ENCODE measurements at places on chromosomes 2 and 18.

- DNase-seq: peak; percentile 57
Observed at GRCh38 chr2:230161184-230161583, 58.6 kb downstream of the SP110 start.

DNA sequence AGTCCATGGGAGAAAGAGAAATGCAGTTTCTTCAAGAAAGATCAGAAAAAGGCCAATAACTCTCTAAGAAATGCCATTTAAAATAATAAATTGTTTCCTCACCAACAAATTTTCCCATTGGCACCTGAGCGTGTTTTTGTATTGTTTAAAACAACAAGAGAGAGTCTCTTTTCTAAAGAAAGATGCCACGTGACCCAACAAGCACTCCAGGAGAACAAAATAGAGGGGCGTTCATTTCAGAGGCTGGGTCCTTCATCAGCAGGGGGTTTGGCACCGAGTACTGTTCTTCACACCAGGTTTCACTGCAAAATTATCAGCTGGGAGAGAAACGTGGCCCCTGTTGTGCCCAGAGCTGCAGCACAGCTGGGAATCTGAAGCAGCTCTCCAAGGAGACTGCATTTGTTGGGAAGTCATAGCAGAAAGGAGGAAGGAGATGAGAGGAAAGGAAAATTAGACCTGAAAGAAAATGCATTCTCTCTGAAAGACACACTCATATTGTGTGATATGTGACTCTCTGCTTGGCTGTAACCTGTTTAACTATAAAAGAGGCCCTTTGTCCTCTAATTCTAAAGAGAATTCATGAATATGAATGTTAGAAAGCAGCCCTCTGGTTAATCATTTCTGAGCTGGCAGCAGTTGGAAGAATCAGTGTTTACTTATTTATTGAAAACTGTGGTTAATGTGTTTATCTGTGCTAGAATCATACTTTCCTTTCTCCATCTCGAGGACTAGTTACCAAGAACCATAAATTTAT lies 205.3 kb upstream of the CDH20 start:
- no peak for DNase-seq

GRCh38 chr2:172196768-172197431 lies 94.2 kb upstream of the DLX2 start:
- DNase-seq: peak; percentile 78

DNA sequence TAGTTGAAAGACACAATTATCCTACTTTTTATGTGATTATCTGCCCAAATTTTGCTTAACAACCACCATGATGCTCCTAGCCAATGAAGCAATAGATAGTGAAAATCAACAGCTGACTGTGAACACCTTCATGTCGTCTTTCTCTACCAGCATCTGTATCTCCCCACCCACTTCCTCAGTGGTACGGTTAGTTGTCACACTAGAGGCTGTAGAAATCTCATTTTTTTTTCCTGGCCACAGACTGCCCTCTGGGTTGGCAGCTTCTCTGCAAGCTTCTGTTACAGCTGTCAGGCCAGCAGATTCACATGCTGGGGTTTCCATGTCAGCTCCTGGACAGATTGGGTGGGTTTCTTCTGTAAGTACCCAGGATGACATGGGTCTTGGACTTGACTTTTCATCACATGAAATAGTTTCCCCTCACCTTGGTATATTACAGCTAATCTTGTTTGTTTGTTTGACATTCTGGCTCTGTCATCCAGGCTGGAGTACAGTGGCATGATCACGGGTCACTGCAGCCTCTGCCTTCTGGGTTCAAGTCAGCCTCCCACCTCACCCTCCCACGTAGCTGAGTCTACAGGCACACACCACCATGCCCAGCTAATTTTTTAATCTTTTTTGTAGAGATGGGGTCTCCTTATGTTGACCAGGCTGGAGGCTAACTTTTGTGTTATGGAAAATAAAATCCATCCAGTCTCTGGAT lies 24.3 kb downstream of the STAT4 start:
- no peak for DNase-seq

DNA sequence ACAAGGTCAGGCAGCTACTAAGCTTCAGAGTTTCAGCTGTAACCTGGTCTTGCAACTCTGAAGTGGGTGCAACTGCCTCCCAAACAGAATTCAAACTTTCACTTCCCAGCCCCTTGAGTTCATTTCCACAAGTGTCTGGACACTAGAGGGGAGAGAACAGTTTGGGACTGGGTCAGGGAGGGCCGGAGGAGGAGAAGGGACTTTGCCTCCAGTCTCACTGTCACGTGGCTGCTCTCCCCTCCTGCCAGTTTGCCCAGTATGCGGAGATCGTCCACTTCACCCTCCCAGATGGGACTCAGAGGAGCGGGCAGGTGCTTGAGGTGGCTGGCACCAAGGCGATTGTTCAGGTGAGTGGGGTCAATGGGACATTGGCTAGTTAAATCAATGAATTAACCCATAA lies 20.6 kb upstream of the ANKRD53 start:
- DNase-seq: no peak

- no peak for DNase-seq
Observed at GRCh38 chr2:14749884-14750283, 117.4 kb downstream of the LRATD1 start.

DNA sequence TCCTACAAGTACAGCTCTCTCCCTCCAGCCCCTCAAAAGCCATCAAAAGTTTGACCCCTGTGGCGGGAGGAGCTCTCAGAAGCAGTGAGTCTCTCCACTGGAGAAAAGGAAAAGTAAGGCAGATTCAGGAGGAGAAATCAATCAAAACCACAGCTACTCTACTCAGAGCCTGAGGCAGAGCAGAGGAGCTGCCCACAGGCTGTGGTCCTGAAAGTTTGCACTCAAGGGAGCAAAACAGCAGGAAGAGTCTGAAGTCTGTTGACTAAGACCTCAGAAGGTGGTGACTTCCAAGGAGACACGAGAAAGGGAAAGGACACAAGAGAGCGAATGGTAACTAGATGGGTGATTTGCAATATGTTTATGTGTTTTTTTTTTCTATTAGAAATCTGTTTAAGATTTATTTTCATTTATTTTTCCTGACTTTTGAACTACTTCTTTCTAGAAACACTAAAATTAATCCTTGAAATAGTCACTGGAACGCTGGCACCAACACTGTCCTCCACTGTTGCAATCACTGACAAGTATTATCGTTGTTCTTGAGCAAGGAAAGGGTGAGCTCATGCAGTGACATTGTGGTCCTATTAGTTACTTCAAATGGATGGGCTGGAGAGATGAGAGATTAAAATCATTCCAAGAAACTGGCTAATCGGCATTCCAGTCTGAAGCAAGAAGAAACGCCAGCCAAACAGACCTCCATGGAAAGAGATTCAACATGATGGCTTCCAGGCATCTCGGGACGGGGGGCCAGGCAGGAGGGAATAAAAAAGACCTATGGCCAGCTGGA lies 35.8 kb downstream of the PID1 start:
- peak; percentile 13 for DNase-seq

DNA sequence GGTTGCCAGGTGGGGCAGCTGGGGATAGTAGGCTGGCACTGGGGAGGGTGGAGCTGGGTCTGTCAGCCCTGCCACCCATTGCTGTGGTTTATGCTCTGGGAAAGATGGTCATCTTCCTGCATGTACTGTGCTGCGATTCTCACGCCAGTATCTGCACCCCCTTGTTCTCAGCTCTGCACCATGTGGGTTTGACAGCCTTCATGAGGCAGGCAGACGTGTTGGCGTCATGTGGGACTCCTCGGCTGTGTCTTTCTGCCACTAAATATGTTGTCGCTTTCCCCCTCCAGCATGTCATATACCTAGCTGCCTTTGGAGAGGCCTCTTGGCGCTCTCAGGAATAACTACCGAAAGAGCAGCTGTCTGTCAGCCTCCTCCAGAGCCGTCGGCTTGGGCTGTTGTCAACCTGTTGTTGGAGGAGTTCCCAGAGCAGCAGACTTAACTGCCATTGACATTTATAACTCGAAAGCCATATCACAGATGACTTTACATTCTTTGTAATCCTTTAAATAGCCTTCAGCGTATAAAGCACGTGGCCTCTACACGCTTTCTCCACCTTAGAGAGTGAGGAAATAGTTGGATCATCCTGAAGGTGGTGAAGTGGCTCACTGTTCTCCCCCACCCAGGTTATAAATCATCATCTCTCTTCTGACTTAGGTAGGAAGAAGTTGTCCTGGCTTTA lies 80.4 kb upstream of the MGAT5 start:
- DNase-seq: no peak

DNA sequence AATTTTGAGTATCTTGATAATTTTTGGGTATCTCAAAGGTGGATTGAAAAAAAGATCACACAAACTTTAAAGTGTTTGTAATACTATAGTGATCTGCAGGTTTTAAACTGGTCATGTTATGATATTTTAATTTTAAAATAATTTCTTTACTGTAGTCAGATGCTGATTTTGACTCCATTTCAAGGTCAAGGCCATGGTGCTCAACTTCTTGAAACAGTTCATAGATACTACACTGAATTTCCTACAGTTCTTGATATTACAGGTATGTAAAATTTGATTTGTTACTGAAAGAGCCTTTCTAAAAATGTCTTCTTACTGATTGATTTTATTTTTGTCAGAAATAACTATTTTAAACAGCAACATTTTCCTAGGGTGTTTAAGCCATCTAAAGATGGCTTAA lies 33.1 kb upstream of the METAP1D start:
- no peak for DNase-seq

- no peak for DNase-seq
Observed at GRCh38 chr2:43102366-43103092, 123.9 kb downstream of the ZFP36L2 start.

- no peak for DNase-seq
Observed at GRCh38 chr2:61354543-61355197, 116.2 kb downstream of the USP34 start.

DNA sequence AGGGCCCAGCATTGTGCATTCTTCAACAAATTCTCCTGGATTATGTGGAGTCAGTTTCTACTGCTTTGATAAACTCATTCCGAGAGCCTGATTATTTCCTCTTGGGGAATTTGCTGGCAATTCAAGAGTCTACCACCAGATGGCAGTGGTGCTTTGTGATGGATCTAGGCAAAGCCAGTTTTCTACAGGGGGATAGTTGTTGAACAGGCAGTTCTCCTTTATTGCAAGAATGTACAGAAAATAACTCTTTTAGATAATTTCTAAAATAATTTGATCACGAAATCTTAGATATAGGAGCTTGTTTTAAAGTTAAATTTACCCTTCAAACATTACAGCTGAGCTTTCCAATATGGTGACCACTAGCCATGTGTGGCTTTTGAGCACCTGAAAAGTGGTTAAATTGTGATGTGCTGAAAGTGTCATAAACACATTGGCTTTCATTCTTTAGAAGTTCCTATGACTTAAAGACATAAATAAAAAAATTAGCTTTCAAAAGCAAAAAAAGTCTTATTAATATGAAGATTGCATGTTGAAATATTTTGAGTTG lies 66.7 kb upstream of the HAAO start:
- peak; percentile 69 for DNase-seq

GRCh38 chr2:233007739-233008138 lies 5.3 kb downstream of the NGEF start:
- no peak for DNase-seq

GRCh38 chr2:122710049-122710448 lies 954.6 kb downstream of the TSN start:
- DNase-seq: no peak

- peak; percentile 39 for DNase-seq
Observed at GRCh38 chr18:45107425-45107824, 426.7 kb downstream of the SETBP1 start.

GRCh38 chr2:7289697-7290096 lies 372.5 kb downstream of the RNF144A start:
- no peak for DNase-seq

DNA sequence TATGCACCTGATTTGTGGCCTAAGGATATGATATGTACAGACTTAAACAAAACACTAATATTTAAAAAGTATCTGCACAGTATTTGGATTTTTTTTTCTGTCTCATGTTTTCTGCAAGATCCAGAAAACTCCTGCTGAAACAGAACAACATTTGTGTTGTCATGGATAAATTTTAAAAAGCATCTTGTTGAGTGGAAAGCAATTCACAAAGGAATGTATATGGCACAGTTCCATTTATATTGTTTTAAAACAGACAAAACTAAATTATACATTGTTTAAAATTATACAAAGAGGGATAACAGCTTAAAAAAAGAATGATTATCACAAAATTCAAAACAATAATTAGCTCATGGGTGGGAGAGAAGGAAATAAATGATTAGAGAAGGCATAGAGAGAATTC lies 193.5 kb downstream of the PPP1R1C start:
- DNase-seq: no peak

DNA sequence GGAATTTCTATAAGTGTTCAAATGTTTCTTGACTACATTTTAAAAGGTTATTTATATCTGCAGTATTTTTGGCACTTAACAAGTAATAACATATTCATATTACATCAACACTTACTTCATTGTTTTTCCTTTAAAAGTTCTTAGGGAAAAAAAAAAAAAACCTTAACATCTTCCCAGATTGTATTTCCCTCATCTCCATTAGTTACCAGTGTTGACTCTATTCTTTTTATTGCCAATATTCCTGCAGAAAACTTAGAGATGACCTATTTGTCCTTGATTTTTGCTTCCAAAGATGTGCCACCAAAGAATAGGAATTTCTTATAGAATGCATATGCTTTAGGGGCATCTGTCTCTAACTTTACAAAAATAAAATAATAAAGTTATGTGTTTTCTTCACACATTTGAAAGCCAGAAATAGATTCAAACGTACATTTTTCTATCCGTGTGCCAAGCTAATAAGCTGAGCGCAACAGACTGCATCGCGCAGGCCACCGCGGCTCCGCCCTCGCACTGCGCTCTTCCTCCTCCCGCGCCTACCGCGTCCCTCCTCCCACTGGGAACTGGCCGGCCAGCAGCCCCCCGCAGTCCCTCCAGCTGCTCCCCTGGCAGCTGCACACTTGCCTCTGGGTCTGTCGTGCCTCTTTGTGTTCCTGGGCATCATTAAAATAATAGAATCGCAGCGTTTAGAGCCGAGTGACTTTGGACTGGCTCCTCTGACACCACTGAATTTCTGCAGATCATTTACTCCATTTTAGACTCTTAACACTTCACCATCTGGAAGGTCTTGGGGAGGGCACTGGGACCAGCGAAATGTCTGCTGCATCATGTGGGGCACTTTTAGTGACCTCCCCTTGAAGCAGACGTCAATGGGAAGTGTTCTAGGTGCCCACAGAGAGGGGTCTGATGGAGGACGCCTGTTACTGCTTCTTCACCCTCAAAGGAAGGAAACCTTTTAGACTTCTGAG lies 21.2 kb upstream of the NAB1 start:
- DNase-seq: peak; percentile 41

- no peak for DNase-seq
Observed at GRCh38 chr2:240200230-240201051, 60.0 kb upstream of the OTOS start.

GRCh38 chr18:43952398-43952797 lies 675.1 kb upstream of the SYT4 start:
- no peak for DNase-seq

- DNase-seq: no peak
Observed at GRCh38 chr2:157509744-157510143, 65.9 kb upstream of the CYTIP start.

- peak; percentile 94 for DNase-seq
Observed at GRCh38 chr18:48922801-48923730, 27.7 kb downstream of the SMAD7 start.

Measured in EL (cell line).